ENCODE measurements at places on chromosomes 3 and 15. TPM values are rescaled to one million over a fixed set of nuclear protein-coding genes. Genes with fewer than 3 reads are reported as not detected.

COPG1 gene
- 75.6 TPM for polyA plus RNA-seq

CCDC54 gene
- not detected for polyA plus RNA-seq

LMAN1L gene
- 0.27 TPM for polyA plus RNA-seq

SAMMSON gene
- polyA plus RNA-seq, result 0.60 TPM

VPS8 gene
- polyA plus RNA-seq, result 10.4 TPM

GOLGA8O gene
- 0.18 TPM for polyA plus RNA-seq

Measured in esophagus (tissue), 2 donors.